ENCODE measurements at places on chromosomes 3 and 15.

- no peak for DNase-seq
Measured at GRCh38 chr3:167480748-167481147, 6.9 kb upstream of the SERPINI2 start.

DNA sequence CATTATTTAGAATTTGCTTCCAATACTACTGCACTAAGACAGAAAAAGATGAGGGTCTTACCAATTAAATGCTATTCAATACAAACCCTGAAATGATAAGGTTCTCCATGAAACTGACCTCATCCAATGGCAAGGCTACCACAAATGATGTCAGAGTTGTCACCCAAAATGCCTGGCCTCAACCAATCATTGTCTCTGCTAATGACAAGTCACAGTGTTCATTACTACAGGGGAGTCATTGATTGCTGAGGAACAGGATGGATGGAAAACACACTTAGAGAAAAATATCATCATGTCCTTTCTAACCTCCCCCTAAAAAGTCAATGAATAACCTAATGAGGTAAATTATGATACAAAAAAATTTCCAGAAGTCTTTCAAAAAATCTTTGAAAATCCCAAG, 91.0 kb downstream of the FOXP1 start:
- peak; percentile 12 for DNase-seq

- no peak for DNase-seq
Measured at GRCh38 chr3:139764936-139765335, 87.2 kb upstream of the NMNAT3 start.

DNA sequence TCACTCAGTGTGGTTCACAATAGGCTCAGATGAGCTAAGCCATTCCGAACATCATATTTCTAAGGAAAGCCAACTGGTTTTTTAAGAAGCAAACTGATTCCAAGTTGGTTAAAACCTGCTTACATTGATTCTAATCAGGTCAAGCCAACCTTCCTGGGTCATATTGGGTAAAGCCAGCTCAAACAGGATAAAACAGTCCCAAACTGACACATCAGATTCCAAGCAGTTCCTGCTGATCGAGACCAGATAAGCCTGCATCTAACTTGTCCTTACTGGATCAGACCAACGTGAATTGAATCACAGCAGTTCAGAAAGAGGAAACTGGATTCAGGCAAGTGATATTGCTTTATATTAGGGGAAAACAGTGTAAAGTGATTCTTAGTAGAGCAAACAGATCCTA, 18.6 kb upstream of the THSD4 start:
- no peak for DNase-seq

DNA sequence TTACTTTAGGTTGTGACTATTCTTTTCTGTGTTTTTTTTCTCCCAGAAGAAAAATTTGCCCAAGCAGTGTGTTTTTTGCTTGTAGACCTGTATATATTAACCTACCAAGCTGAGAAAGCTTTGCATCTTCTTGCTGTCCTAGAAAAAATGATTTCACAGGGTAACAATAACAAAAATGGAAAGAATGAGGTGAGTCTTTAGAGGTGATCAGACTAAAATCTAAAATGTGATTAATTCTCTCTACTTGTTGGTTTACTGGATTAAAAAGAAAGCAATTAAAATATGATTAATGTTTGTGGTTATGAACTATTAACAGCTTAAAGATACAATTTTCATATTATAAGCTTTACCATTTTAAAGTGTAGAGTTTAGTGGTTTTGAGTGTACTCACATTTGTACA, 28.2 kb downstream of the CNOT10 start:
- DNase-seq: no peak

DNA sequence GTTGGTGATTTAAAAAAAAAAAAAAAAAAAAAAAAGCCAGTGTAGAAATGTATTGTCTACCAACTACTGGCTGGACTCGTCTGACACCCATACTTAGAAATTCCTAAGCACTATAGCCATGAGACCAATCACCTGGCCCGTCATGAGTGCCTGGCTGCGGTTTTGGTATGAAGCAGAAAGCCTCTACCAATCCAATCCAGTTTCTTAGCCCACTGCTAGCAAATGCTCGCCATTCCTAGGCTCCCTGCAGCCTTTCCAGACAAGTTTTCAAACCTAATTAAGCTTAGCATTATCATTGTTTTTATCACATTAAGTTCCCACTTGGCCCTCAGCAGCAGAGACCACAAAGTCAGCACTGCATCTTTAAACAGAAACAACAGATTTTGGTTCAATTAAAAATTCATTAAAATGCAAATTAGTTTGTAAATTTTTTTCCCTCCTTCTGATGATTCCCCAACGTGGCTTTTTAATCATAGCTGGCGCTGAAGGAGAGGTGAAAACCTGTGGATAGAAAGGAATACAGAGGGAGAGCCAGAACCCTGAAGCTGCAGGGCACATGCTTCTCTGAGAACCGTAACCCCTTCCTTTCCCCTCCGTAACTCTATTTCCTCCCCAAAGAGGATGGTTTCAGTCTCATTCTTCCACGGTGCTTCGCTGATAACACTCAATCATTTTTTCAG, 32.2 kb upstream of the ST8SIA2 start:
- DNase-seq: no peak

DNA sequence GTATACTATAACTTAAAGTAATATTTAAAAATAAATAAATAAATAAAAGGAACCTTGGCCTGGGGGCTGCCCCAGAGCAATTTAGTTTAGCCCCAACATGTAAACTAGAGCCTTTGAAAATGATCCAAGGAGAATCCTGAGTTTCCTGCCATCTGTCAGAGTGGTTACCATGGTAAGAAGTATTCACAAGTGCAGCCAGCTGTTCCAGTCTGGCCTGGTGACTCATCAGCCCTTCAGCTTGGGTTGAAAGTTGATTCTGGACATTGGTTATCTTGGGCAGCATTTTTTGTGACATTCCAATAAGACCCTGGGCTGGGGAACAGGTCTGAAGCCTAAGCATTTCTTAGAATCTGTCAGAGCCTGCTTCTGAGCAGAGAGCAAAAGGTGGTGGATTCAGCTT, 72.7 kb upstream of the LRTM1 start:
- no peak for DNase-seq

DNA sequence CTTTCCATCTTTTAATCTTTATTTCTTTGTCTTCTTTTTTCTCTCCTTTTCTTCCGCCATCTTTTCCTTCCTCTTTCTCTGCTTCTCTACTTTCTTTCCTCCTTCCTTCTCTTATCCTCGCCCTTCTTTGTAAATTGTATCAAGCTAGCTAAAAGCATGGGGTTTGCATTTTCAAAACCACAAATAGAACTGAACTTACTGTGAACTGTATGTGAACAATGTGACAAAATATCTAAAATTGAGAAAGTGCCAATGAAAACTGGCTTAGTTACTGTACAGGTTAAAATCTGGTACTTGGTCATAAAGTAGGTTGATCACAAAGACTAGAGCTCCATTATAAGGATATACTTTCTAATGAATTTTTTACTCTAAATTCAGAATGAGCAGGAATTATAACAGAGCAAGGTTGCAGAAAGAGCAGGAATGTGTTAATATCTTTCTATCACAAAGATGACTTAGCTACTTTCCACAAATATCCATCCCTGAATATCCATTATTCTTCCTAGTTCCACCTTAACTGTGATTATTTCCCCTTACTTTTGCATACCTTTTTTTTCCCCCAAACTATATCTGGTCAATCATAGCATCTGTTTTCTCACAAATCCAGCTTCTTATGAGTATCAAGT, 122.4 kb downstream of the LSAMP start:
- no peak for DNase-seq

GRCh38 chr3:43260412-43260811, 25.9 kb upstream of the SNRK start:
- no peak for DNase-seq

- DNase-seq: no peak
Measured at GRCh38 chr15:94400526-94401298, 169.4 kb downstream of the MCTP2 start.

DNA sequence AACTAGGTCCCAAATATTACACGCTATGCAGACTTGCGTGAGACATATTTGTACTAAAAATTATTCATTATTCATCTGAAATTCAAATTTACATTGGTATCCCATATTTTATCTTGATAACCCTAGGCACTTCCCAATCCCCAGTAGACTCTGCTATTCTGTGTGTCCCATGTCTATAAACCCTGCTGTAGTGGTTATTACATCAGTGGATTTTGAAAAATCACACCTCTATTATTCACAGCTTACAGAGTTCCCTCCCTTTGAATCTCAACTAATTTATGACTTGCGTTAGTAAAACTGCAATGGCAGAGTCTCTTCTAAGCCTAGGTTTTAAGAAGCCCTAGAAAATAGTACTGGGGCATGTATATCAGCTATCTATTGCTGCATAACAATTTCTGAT, 54.3 kb downstream of the TRIM69 start:
- no peak for DNase-seq

GRCh38 chr3:53823956-53824657, 22.1 kb downstream of the CHDH start:
- DNase-seq: no peak

DNA sequence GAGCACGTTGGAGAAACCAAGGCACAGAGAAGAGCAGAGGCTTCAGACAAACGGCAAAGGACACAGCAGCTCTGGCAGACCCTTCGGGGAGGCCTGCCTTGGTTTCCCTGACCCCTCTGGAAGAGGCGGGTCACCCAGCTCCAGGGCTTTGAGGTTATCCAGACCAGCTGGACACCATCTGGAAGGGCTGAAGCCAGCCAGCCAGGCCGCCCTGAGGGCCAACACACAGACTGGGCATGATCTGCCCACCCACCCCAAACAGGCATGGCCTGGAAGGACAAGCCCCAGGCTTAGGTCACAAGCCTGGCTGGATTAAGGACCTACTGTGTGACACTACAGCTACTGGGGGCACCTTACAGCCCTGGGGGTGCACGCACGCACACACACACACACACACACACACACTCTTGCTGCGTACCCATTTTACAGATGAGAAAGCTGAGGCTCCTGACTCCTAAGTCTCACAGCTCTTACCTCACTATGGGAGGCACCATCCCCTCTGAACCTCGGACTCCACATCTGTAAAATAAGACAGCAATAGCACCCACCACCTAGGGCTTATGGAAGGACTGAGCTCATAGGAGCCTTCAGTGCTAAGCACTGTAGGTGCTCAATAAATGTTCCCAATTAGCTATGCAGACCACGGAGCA, 10.8 kb downstream of the PLXND1 start:
- no peak for DNase-seq

- no peak for DNase-seq
Measured at GRCh38 chr3:152910211-152910610, 75.3 kb downstream of the P2RY1 start.

DNA sequence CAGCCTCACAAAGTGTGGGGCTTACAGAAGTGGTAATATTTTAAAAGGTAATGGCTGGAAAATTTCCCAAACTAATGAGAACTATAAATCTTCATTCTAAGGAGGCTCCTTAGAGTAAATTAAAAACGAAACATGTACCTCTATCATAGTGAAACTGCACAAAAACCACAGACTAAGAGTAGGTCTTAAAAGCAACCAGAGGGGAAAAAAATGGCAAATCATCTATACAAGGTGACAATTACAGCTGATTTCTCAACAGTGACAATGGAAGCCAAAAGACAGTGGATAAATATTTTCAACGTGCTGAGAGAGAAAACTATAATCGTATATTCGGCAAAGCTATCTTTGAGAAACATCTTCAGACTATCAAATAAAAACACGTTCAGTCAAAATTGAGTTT, 20.6 kb downstream of the HEG1 start:
- DNase-seq: no peak

GRCh38 chr3:11128682-11129632, 25.3 kb upstream of the HRH1 start:
- no peak for DNase-seq

- peak; percentile 33 for DNase-seq
Measured at GRCh38 chr3:45693941-45694521, 4.8 kb downstream of the SACM1L start.

DNA sequence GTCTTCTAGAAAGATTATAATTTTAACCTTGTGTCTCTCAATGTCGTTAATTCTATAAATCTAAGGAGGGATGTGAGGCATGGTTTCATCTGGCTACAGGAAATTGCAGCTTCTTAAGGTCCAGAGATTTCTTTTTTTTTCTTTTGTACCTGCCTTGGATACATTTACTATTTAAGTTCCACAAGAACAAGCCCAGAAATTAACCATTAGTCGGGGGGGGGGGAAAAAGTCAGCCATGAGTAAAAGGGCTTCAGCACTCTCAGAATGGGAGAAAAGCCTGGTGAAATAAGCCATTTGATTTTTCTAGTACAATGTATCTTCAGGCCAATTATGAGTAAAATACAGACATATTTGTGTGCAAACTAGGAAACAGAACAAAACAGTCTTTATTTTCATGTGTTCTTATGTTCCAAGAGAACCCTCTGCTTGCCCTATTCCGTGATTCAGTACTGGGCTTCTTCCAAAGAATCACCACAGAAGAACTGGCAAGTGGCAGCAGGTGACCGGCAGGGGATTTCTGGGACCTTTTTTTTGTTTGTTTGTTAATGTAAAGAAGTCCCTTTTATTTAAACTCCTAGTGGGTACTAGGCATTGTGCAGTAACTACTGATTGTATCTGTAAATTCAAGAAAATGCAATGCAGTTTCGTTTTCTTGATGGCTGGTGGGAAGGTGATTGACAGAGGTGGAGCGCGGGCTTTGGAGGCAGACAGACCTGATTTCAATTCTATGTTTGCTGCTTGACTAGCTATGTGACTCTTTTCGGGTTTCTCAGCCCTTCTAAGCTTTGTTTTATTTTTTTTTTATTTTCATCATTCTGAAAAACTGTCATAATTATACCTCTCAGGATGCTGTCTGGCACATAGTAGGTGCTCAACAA, 82.5 kb downstream of the PEX5L start:
- DNase-seq: no peak

- no peak for DNase-seq
Measured at GRCh38 chr3:70057426-70057825, 57.9 kb downstream of the SAMMSON start.

DNA sequence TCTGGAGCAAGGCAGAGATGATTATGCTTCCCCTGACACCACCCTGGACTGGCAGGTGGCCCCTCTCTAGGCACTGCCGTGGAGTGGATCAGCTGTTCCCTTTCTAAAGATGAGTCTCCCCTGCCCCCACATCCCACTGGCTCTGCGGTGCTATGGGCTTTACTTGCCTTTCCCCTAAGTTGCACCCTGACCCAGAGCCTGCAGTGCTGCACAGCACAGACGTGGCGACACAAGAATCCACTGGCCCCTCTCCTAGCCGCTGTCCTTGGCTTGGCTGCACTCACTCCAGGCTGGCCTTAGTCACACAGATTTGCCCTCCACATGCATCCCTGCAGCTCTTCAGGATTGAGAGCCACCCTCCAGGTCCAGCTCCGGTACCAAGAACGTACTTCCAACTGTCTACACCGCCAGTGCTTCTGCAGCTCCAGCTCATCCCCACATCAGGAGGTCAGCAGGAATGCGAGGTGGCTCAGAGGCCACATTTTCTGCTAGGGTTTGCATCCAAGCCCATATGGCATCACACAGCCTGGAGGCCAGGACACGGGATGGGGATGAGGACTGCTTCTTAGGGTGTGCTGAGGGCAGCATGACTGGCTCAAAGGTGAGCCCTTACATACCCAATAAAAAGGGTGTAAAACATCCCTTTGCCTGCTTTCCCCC, 82.4 kb upstream of the RASGRF1 start:
- no peak for DNase-seq

- DNase-seq: no peak
Measured at GRCh38 chr15:66964111-66964738, 101.2 kb upstream of the SMAD3 start.
